ENCODE measurements at places on chromosomes 2 and 18. TPM values are rescaled to one million over a fixed set of nuclear protein-coding genes. Genes with fewer than 3 reads are reported as not detected.

The BCL11A gene
- total RNA-seq = 1.7 TPM

The RALB gene
- 78.9 TPM for total RNA-seq

The MYO7B gene
- 0.97 TPM for total RNA-seq

The SERPINB13 gene
- not detected for total RNA-seq

- H3K4me1 ChIP-seq = peaks cover 12% of the 10 kb centered on the region
- no peak overlapping the region for H3K27ac ChIP-seq
- peaks cover 8% of the 10 kb centered on the region for H3K36me3 ChIP-seq
- peaks cover 9% of the 10 kb centered on the region for H3K27me3 ChIP-seq
Measured at GRCh38 chr2:128474962-128475361, 156.3 kb upstream of the HS6ST1 start.

DNA sequence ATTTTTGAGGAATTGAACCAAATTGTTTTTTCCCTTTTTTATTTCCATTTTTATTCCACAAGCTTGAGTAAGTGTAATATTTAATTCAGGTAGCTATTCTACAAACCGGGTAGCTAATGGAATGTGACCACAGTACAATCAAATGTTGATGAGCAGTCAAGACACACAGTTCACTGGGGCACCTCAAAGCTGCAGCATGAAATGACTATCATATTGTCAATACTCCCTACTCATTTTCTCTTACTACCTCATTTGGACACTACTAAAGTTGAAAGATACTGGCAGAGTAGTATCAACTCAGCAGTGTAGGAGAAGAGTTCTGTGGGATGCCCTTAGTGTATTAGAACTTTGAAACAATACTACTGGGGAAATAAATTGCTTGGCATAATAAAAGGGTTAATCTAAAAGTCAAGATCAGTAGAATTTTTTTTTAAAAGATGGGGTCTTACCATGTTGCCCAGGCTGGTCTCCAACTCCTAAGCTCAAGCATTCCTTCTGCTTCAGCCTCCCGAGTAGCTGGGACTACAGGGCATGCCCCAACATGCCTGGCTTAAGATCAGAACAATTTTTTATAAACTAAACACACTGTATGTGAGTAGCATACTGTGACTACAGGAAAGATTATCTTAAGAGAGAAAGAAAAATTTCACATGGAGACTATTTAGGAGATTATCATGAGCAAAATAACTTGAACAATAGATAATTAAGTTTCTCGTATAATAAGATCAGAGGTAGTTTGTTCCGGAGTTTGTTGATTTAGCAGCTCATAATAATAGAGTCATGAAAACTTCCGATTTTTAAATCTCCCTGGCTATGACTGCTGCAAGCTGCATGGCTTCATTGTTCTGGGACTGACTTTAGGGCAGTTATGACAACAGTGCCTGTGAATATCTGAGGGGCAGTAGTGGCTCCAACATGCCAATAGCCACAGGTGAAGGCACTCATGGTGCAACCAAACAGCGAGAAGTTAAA lies 43.7 kb downstream of the MYO3B start:
- H3K27me3 ChIP-seq = peaks cover 4% of the 10 kb centered on the region
- peak; percentile 18 for DNase-seq
- H3K36me3 ChIP-seq = no peaks in the 10 kb centered on the region

- H3K36me3 ChIP-seq = peaks cover 73% of the 10 kb centered on the region
- peaks cover 62% of the 10 kb centered on the region for H3K4me1 ChIP-seq
- H3K27me3 ChIP-seq = peaks cover 6% of the 10 kb centered on the region
- H3K4me3 ChIP-seq = peak overlapping the region; percentile 63
- H3K27ac ChIP-seq = peak overlapping the region; percentile 85
- DNase-seq = peak; percentile 5
Measured at GRCh38 chr2:54666634-54667265, 56.7 kb upstream of the EML6 start.

DNA sequence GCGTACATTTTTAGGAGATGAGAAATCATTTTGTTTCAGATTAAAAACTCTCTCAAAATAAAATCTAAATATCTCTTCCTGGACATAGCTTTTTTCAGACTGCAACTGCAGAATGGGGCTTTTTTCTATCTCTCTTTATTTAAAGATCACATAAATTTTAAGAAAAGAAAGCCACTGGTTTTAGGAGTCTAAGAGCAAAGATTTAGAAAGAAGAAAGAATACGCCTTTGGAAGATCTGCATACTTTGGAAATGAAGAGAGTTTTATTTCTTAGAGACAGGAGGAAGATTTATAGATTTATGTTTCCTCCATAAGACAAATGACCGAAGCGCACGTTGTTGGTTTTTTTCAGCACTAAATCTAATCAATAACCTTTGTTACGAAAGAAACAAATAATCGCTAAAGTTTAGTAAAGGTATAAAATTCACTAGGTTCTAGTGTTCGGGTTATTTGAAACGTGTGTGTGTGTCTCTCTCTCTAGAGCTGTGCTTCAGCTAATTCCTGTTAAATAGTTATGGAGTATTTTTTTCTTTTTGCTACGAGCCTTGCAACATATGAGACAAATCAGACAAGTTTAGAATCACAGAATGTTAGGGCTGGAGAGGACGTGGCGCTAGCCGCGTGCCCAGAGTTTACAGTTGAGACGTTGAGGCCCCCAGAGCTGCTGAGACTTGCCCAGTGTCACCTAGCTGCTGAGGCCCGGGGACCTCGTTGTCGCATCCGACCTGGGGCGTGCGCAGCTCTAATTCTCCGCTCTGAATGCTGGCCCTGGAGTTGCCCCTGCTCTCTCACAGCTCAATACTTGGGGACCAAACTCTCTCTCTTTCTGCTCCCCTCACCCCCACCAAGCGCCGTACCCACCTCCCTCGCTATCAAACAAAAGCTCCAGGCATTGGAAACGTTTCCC lies 69.9 kb downstream of the CTAGE1 start:
- peak overlapping the region; percentile 50 for H3K27ac ChIP-seq
- H3K4me1 ChIP-seq = peaks cover 53% of the 10 kb centered on the region
- no peaks in the 10 kb centered on the region for H3K36me3 ChIP-seq
- H3K27me3 ChIP-seq = peaks cover 28% of the 10 kb centered on the region

DNA sequence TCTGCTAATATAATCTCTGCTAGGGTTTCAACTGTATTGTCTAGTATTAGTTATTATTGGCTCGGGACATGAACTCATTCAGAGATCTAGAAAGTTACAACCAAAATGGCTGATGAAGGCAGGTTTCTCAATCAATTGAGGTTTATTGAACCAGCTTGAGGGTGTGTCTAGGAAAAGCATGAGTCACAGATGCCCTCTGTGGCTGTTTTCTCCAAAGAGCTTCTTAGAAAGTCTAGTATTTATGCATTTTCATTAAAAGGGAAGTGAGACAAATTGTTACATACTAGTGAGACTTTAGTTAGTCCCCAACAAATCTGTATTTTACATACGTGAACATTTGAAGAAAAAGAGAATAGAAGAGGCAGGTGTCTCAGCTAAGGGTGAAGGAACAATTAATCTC lies 23.0 kb upstream of the RTTN start:
- H3K4me3 ChIP-seq = no peak overlapping the region
- no peak overlapping the region for H3K27ac ChIP-seq
- DNase-seq = no peak
- H3K27me3 ChIP-seq = peaks cover 5% of the 10 kb centered on the region
- peaks cover 21% of the 10 kb centered on the region for H3K36me3 ChIP-seq

DNA sequence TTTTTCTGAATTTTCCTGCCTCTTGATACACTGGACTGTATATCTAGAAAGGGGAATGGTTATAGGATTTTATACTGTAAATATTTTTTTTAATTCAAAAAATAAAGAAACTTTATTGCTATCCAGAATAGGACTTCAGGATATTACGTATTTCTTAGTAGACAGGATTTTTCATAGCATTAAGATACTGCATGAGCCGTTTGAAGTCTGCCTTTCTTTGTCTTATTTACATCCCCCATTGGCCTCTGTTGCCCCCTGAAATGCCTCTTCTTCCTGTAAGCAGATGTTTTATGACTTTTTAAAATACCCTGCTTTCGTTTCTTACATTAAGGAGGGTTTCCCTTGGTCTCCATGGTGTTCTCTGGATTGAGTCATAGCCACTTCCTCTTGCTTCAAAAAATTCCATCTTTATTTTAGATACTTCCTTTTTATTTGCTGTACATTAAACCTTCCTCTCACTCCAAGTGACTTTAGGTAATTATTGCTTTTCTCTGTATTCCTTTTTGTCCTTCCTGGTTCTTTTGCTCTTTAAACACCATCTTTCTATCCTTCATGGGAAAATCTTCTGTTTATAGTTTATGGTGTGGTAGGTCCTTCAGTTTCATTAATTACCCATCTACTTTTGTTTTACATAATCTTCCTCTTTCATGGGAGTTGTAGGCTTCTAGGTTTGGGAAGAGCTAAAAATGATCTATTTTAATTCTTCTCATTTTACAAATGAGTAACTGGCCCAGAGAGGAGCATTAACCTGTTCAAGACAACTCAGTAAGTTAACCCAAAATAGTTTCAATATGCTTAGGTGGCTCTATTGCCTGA lies 72.6 kb downstream of the ZNF532 start:
- peaks cover 34% of the 10 kb centered on the region for H3K36me3 ChIP-seq
- H3K27me3 ChIP-seq = no peaks in the 10 kb centered on the region
- peaks cover 41% of the 10 kb centered on the region for H3K4me1 ChIP-seq
- DNase-seq = peak; percentile 41
- H3K27ac ChIP-seq = peak overlapping the region; percentile 89
- H3K4me3 ChIP-seq = peak overlapping the region; percentile 79

- H3K36me3 ChIP-seq = peaks cover 6% of the 10 kb centered on the region
- no peaks in the 10 kb centered on the region for H3K27me3 ChIP-seq
- peaks cover 20% of the 10 kb centered on the region for H3K4me1 ChIP-seq
Measured at GRCh38 chr18:79203017-79203605, 133.9 kb downstream of the ATP9B start.

GRCh38 chr2:156380117-156380645 lies 47.7 kb upstream of the NR4A2 start:
- peaks cover 6% of the 10 kb centered on the region for H3K4me1 ChIP-seq
- no peak overlapping the region for H3K27ac ChIP-seq
- no peaks in the 10 kb centered on the region for H3K36me3 ChIP-seq
- DNase-seq = no peak
- peaks cover 11% of the 10 kb centered on the region for H3K27me3 ChIP-seq

DNA sequence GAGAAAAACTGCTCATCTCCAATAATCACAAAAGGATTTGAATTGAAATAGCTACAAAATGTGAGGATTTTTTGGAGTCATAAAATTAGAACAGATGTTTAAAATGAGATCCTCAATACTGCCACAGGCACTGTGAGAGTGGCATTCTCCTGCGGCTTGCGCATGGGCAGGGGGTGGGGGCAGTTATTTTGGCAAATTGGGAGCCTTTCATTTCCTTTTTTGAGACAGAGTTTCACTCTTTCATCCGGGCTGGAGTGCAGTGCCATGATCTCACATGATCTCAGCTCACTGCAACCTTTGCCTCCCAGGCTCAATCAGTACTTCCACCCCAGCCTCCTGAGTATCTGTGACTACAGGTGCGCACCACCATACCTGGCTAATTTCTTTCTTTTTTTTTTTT lies 42.4 kb downstream of the POMC start:
- peaks cover 15% of the 10 kb centered on the region for H3K27me3 ChIP-seq
- no peaks in the 10 kb centered on the region for H3K36me3 ChIP-seq
- H3K27ac ChIP-seq = no peak overlapping the region
- no peak overlapping the region for H3K4me3 ChIP-seq
- DNase-seq = no peak

- no peaks in the 10 kb centered on the region for H3K4me1 ChIP-seq
- no peak overlapping the region for H3K4me3 ChIP-seq
- peaks cover 5% of the 10 kb centered on the region for H3K36me3 ChIP-seq
- H3K27me3 ChIP-seq = peaks cover 33% of the 10 kb centered on the region
- H3K27ac ChIP-seq = no peak overlapping the region
Measured at GRCh38 chr18:47249314-47249981, 2.0 kb downstream of the SKOR2 start.

GRCh38 chr2:122507261-122507660 lies 751.8 kb downstream of the TSN start:
- no peak for DNase-seq
- no peaks in the 10 kb centered on the region for H3K36me3 ChIP-seq
- no peaks in the 10 kb centered on the region for H3K27me3 ChIP-seq
- H3K27ac ChIP-seq = no peak overlapping the region

Data from HFFc6 (cell line).